ENCODE measurements at places on chromosomes 1 and 21. TPM values are rescaled to one million over a fixed set of nuclear protein-coding genes. Genes with fewer than 3 reads are reported as not detected.

Gene SPRR2F
- total RNA-seq = not detected

DNA sequence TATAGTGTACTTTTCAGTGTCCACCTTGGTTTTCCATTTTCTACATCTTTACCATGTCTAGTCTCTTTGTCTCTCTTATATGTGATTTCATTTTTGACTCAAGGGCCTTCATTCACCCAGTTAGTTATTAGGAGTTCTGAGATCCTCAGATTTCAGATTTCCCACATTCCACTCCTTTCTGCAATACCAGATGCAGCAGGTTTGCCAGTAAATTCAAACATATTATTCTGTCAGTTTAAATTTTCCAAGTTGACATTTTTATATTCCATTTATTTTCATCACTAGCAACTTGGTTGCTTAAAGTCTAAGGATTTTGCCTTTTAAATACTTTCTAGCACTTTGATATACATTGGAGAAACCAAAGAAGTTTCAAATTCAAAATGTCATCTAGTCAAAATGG, 42.4 kb downstream of the ABL2 start:
- H3K4me1 ChIP-seq = no peaks in the 10 kb centered on the region
- H3K27me3 ChIP-seq = no peaks in the 10 kb centered on the region
- no peak overlapping the region for H3K4me3 ChIP-seq
- H3K36me3 ChIP-seq = no peaks in the 10 kb centered on the region

Gene KRTAP7-1
- not detected for total RNA-seq

DNA sequence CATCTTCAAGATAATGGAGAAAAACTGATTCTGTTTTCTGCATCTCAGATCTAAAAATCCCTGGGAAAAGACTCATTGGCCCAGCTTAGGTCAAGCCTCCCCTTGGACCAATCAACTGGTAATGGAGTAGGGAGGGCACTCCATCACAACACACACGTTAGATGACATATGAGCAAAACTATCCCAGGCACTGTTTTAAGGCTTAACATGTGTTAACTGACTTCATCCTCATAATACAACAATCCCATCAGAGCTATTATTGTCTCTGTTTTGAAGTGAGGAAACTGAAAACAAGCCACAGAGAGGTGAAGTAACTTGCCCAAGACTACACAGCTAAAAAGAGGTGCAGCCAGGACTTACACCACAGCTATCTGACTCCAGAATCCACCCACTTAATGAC, 14.7 kb upstream of the CITED4 start:
- no peak for DNase-seq
- H3K36me3 ChIP-seq = no peaks in the 10 kb centered on the region
- H3K4me3 ChIP-seq = no peak overlapping the region
- H3K27ac ChIP-seq = no peak overlapping the region
- H3K27me3 ChIP-seq = no peaks in the 10 kb centered on the region

Gene LHX8
- total RNA-seq = not detected

GRCh38 chr21:31911138-31911907, 38.5 kb downstream of the HUNK start:
- H3K36me3 ChIP-seq = no peaks in the 10 kb centered on the region
- H3K4me3 ChIP-seq = no peak overlapping the region
- H3K27ac ChIP-seq = no peak overlapping the region
- no peaks in the 10 kb centered on the region for H3K4me1 ChIP-seq

DNA sequence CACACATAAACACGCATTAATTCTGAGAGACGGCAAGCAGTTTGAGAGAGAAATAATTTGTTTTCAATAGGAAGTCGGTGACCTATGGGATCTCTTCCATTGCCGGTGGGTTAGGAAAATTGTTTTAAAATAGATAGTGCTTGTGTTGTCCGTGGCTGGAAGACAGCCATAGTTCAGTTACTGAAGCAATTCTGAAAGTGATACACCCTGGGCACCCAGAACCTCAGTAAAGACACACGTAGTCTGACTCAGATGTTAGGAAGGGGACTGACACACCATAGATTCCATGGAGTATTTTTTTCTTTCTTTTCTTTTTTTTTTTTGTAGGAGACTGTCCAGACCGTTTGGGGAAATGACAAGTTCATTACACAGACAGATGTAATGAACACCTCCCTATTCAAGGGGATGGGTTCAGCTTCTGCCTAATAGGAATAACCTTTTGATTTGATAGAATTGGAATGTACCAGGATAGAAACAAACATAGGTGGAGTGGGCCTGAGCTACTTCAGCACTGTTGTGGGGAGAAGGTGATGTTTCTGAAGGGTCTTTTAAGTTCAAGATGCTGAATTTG, 1.6 kb downstream of the C1orf21 start:
- DNase-seq = no peak
- H3K36me3 ChIP-seq = no peaks in the 10 kb centered on the region
- no peaks in the 10 kb centered on the region for H3K27me3 ChIP-seq
- H3K4me3 ChIP-seq = peak overlapping the region; percentile 70

- H3K4me1 ChIP-seq = peaks cover 9% of the 10 kb centered on the region
- no peaks in the 10 kb centered on the region for H3K27me3 ChIP-seq
- peaks cover 8% of the 10 kb centered on the region for H3K36me3 ChIP-seq
- no peak for DNase-seq
- no peak overlapping the region for H3K27ac ChIP-seq
These were observed 16.6 kb downstream of the SMIM12 start for GRCh38 chr1:34842952-34843371.

DNA sequence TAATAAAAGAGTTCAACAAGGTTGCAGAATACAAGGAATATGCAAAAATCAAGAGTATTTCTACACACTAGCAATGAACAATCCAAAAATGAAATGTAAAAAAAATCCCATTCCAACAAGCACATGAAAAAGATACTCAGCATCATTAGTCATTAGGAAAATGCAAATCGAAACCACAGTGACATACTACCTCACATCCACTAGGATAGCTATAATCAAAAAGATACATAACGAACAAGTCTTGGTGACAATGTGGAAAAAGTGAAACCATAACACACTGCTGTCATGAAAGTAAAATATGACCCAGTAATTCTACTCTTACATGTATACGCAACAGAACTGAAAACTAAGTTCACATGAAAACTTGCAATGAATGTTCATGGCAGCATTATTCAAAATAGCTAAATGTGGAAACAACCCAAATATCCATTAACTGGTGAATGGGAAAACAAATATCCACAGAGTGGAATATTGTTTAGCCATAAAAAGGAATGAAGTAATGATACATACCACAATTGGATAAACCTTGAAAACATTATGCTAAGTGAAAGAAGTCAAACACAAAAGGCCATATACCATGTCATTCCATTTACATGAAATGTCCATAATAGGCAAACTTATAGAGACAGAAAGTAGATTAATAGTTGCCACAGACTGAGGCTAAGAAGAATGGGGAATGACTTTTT, 34.3 kb downstream of the PIK3R3 start:
- no peaks in the 10 kb centered on the region for H3K27me3 ChIP-seq
- DNase-seq = no peak
- no peak overlapping the region for H3K4me3 ChIP-seq
- no peak overlapping the region for H3K27ac ChIP-seq

- H3K27ac ChIP-seq = no peak overlapping the region
- no peak overlapping the region for H3K4me3 ChIP-seq
- no peaks in the 10 kb centered on the region for H3K27me3 ChIP-seq
- H3K4me1 ChIP-seq = no peaks in the 10 kb centered on the region
- no peaks in the 10 kb centered on the region for H3K36me3 ChIP-seq
- DNase-seq = no peak
These were observed 60.5 kb upstream of the KIAA1614 start for GRCh38 chr1:180851995-180852887.

Gene JAK1
- 143 TPM for total RNA-seq

- no peaks in the 10 kb centered on the region for H3K36me3 ChIP-seq
- H3K4me3 ChIP-seq = no peak overlapping the region
- H3K27ac ChIP-seq = no peak overlapping the region
- no peaks in the 10 kb centered on the region for H3K27me3 ChIP-seq
- no peaks in the 10 kb centered on the region for H3K4me1 ChIP-seq
- DNase-seq = no peak
These were observed 28.5 kb downstream of the SLC16A1 start for GRCh38 chr1:112927462-112927990.

DNA sequence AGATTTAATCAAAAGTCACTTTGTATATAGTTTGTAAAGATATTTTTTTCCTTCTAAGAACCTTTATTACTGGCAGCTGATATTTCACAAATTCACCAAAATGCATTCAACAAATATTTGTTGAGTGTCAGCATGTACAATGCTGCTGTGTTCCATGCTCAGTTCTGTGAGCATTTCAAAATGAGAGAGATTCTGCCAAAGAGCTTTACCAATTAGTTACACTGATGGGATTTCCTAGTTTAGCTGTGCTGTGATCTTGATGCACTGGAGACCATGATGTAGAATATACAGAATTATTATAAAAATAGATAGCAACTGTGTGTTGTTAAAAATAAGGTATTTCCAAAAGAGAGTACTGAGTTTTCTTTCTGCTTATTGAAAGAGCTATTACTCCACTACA, 225.6 kb downstream of the BRINP3 start:
- no peaks in the 10 kb centered on the region for H3K4me1 ChIP-seq
- no peaks in the 10 kb centered on the region for H3K27me3 ChIP-seq
- no peak overlapping the region for H3K27ac ChIP-seq
- no peak for DNase-seq
- H3K4me3 ChIP-seq = no peak overlapping the region

All from tibial nerve (tissue), 4 donors.